Head of caudate nucleus (tissue), 42 donors: ENCODE measurements at places on chromosomes 16 and 17.

DNA sequence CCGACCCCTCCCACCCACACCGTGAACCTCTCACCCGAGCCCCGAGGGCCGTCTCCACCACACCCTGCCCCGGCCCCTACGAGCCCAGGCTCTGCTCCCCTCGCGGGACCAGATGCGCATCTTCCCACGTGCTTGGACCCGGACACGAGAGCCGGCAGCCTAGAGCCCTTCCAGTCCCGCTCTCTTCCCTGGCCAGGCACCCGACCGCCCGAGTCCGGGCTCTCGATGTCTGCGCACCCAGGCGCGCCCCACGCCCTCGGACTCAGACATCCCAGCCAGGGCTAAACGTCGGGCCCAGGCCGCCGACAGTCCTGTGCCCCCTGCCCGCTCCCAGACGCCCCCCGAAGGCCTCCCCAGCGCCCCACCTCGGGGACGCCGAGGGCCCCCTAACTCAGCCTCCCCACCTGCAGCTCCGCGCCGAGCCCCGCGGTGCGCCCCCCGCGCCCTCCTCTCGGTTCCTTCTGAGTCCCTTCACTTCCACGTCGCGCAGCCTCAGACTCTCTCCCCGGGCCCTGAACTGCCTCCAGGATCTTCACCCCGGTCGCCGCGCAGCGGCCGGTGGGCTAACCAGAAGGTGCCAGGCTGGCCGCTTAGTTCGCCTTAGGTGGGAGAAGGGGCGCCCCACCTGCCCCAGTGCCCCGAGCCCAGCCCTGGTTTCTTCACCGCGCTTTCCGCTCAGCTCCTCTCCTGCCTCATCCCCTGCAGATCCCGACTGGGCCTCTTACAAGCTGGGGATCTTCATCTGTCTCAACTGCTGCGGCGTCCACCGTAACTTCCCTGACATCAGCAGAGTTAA, 688 bp downstream of the ADAP2 start:
- no peak for DNase-seq

DNA sequence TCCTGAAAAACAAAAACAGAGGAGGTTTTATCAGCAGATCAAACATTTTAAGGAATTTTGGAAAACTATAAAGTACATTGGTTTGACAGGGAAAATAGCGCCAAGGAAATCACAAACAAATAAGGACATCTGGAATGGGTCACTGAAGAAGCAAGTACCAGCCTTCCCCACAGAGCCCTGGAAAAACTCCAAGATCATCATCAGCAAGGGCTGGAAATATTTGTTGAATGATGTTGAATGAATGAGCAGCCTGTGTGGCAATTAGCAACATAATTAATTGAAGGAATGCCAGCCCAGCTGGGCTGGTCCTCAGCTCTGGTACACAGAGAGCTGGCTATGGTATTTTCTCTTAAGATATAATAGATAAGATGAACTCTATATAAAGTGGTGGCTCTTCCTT, 290.4 kb downstream of the HS3ST3A1 start:
- no peak for DNase-seq

GRCh38 chr17:57810721-57811637, 38.9 kb downstream of the MRPS23 start:
- DNase-seq: no peak

DNA sequence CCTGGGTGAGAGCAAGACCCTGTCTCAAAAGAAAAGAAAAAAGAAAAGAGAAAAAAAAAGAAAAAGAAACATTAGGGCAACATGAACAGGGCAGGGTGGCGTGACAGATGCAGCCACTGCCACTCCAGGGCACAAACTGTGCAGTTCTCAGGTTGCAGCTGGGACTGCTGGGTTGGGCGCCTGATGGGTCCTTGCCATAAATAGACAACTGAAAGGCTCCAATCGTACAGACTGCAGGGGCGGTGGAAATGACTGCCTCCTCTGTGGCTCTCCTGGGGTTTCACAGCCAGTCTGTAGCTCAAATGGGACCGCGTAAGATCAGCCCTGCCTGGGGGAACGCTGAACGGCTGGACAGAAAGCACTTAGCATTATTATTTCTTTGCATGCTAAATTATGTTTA, 130.7 kb downstream of the CPPED1 start:
- no peak for DNase-seq

- DNase-seq: no peak
Measured at GRCh38 chr16:27156579-27156978, 46.7 kb upstream of the KDM8 start.

GRCh38 chr17:1120596-1121441, 59.0 kb downstream of the ABR start:
- DNase-seq: no peak
